ENCODE measurements at places on chromosomes 3 and 15.

GRCh38 chr3:186640929-186641328, 730 bp downstream of the FETUB start:
- DNase-seq = no peak

GRCh38 chr3:111588527-111588926, 6.6 kb downstream of the ZBED2 start:
- DNase-seq = no peak

- DNase-seq = no peak
Observed at GRCh38 chr3:93989241-93989640, 9.3 kb downstream of the ARL13B start.

DNA sequence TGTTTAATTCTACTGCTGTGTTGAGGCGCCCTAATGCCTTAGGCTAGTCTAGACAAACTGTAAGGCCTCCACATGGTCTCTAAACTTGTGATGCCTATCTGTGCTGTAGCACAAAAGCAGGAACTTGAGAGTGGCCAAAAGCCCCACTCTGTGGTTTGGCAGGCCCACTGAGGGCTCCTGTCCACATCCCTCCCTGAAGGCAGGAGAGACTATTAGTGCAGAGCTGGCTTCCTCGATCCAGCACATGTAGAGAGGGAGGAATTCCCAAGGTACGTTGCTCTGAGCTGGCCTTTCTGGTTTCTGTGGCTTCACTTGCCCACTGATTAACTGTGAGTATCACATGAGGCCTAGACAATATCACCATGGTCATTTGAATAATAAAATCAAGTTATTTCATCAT, 90.6 kb downstream of the POLR2M start:
- no peak for DNase-seq

- no peak for DNase-seq
Observed at GRCh38 chr3:45362758-45363157, 25.6 kb upstream of the LARS2 start.

DNA sequence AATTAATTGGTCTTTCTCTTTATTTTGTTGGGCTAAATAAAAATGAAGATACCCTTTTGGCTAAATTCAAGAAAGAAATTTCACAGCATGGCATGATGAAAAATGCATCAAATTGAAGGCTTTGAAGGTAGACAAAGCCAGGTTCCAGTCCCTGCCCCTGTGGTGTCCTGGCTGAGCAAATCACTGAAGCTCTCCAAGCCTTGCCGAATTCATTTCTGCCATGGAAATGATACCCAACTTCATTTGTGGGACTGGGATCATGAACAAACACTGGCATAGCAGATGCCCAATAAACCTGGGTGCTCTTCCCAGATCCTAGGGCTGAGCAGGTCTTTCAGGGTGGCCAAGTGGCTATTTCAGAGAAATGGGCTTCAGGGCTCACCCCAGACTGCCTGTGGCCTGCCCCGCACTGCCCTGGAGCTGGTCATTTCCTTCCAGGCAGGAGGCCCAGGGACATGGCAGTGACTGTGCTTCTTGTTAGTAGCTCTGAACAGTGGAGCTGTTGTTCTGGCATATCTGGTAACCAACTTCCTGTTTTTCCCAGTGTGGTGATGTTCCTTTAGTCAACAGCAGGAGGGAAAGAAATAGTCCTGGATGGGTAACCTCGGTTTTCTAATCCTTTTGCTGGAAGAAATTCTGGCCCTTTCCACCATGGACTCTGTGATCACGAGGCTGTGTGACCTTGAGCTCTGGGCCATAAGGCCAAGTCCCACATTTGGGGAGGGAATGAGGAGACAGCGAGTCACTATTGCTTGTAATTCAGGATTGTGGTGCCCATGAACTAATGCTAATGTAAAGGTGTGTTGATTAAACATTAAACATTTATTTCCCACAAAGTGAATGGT, 47.6 kb downstream of the CTDSPL start:
- DNase-seq = no peak

DNA sequence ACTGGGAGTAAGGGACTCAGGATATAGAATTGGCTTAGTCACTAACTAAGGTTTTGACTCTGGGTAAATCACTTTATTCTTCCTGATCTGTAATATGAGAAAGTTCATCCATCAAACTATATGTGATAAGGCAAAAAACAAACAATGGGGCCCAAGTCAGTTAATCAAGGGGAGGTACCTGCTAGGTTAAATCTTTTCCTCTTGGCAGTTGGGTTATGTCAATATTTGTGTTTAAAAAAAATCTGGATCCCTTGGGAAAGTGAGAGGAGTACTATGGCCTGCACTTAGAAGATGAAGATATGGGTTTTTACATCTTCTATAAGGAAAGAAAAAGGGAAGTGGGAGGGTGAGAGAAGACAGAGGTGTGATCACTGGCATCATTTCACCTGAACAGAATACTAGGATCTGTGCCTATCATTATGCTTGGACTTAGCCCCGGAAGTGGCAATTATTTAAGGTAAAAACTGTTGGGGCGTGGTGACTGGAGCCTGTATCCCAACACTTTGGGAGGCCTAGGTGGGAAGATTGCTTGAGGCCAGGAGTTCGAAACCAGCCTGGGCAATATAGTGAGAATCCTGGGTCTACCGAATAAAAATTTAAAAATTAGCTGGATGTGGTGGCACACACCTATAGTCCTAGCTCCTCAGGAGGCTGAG, 2.8 kb upstream of the SLC28A2 start:
- no peak for DNase-seq

DNA sequence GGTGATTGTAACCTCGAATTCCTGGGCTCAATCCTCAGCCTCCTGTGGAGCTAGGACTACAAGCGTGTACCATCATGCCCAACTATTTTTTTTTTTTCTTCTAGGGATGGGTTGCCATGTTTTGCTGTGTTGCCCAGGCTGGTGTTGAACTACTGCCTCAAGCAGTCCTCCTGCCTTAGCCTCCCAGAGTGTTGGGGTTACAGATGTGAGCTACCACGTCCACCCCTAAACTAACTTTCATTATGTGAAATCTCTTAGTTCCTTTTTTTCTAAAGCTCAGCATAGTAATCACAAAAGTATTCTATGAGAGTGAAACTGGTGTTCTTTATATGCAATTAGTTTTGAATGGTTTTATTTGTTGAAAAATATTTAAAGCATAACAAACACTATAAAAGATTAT, 92.1 kb downstream of the XRN1 start:
- no peak for DNase-seq

- DNase-seq = no peak
Observed at GRCh38 chr3:183534249-183534648, 21.3 kb downstream of the KLHL6 start.

DNA sequence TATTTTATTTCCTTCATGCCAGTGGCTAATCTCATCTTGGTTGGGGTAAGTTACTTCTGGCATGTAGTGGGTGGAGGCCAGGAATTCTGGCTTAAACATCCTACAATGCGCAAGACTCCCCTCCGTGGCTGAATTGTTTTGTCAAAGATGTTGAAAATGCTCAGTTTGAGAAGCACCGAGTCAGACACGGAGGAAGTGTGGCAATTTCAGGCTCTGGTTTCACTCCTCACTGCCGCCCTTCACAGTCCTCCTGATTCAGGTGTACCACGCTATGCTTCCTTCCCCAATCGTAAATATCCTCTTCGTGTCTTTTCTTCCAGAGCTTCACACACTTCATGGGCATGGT, 150.7 kb downstream of the OPA1 start:
- DNase-seq = no peak

GRCh38 chr15:36066757-36067156, 512.7 kb upstream of the CDIN1 start:
- no peak for DNase-seq

DNA sequence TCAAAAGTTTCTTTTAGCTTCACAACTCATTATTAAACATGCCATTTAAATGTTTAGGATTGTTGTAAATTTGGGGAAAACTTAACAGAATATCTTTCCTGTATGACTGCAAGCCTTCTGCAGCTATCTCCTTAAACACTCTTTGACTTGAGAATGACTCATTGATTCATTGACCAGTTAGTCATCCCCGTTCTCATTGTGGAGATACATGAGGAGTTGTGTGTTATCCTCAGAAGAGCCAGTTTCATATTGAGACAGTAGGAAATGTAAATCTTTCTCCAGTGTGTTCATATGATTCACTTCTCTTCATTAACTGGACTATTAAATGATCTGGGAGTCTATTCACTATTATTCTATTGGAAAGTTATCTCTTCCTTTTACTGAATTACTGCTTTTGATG, 83.0 kb downstream of the CRYGS start:
- DNase-seq = no peak

DNA sequence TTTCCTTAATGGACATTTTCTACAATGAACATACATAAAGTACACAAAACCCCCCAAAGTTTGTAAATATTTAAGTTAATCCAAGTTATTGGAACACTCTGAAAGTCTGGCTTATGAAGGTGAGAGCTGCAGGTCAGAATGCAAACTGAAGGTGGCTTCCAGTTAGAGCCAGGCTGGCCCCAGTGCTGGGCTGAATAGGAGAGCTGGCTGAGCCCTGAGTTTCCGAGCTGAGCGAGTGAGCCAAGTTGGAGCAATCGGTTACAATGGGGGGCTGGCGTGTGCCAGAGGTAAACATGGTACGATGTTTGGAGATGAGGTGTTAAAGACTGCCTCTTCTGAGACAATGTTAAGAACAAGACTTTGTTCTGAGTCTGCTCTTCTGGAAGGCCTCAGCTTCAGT, 230.8 kb upstream of the MCTP2 start:
- no peak for DNase-seq

DNA sequence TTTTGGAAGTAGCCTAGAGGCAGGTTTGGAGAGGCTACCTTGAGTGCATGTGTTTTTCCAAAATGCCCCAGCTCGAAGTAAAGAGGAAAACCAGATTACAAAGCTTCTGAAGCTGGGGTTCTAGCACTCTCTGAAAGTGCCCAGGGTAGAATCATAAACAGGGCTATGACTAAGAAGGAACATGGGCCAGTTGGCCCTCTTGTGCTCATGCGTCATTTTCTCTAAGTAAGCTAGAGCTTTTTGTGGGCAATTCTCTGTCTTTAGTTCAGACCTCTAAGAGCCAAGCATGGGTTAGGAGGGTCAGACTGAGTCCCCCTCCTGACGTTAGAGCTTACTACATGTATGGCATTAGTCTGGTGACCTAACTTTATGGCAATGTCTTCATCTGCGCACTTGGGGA, 129.5 kb upstream of the UMPS start:
- no peak for DNase-seq

DNA sequence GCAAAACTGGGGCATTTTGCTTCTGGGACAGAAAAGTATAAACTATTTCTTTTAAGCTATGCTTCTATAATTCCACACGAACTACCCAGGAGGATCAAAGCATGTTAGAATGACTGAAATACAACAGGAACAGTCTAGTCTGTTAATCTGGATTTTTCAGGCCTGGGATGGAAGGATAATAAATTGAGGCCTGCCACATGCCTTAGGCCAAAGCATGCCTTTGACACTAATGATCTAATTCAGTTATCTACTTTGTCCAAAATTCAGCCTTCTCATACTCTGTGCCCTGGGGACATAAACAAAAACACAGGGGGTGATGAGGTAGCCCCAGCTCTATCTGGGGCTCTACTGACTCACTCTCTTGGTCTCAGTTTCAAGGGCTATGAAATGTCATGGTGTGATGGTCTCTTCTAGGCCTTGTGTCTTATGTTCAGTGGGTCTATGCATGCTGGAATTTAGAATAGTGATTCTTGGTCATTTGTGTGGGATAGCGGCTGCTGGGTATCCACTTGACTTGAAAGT, 32.5 kb downstream of the GAP43 start:
- no peak for DNase-seq

- DNase-seq = no peak
Observed at GRCh38 chr3:195768414-195768813, 43.3 kb downstream of the MUC4 start.

DNA sequence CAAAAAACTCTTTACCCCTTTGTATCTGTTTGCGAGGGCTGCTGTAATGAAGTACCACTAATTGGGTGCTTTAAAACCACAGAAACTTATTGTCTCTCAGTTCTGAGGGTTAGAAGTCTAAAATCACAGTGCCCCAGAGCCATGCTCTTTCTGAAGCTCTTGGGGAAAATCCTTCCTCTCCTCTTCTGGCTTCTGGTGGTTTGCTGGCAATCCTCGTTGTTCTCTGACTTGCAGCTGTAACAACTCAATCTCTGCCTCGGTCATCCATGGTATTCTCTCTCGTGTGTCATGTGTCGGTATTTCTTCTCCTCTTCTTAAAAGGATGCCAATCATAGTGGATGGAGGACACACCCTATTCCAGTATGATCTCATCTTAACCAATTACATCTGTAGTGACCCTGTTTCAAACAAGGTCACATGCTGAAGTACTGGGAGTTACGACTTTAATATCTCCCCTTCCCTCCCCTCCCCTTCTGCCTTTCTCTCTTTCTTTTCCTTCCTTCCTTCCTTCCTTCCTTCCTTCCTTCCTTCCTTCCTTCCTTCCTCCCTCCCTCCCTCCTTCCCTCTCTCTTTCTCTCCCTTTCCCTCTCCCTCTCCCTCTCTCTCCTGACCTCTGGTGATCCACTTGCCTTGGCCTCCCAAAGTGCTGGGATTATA, 6.5 kb upstream of the ARL8B start:
- no peak for DNase-seq

- DNase-seq = no peak
Observed at GRCh38 chr15:60076582-60077276, 72.6 kb downstream of the FOXB1 start.

- DNase-seq = no peak
Observed at GRCh38 chr15:67685008-67685599, 140.2 kb upstream of the SKOR1 start.

DNA sequence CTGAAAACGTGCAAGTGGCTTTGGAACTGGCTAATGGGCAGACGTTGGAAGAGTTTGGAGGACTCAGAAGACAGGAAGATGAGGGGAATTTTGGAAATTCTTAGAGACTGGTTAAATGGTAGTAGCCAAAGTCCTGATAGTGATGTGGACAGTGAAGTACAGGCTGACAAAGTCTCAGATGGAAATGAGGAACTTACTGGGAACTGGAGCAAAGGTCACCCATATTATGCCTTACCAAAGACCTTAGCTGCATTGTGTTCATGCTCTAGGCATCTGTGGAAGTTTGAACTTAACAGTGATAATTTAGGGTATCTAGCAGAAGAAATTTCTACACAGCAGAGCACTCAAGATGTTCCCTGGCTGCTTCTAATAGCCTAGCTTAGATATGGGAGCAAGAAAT, 28.6 kb upstream of the SERPINI2 start:
- no peak for DNase-seq

DNA sequence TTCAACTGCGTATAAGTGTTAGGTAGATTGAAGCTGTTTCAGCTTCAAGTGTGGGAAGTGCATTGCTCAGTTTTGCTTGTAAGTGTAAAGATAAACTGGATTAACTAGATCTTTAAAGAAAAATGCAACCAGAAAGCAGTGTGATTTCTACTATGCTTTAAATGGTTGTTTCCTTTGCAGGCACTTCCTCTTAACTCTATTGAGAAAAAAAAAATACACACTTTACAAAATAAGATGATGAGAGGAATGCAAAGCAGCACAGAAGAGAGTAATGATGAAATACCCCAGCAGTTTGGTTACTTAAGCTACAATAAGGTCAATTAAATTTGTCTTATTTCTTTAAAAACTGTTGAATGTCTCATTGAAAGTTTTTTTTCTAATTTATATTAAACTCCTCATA, 40.8 kb downstream of the DPH6 start:
- no peak for DNase-seq

GRCh38 chr3:113141543-113141942, 69.8 kb upstream of the BOC start:
- DNase-seq = no peak

DNA sequence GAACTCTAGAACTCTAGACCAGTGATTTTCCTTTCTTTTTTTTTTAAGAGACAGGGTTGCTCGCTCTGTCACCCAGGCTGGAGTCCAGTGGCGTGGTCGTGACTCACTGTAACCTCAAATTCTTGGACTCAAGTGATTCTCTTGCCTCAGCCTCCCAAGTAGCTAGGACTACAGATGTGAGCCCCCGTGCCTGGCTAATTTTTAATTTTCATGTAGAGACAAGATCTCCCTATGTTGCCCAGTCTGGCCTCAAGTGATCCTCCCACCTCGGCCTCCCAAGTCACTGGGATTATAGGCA, 359.6 kb downstream of the SHQ1 start:
- no peak for DNase-seq

Measured in mesenteric fat pad (tissue), 1 donor.